ENCODE measurements at places on chromosomes 13 and 19. TPM values are rescaled to one million over a fixed set of nuclear protein-coding genes. Genes with fewer than 3 reads are reported as not detected.

Gene PSG7
- total RNA-seq = not detected

Gene ZNF69
- 13.0 TPM for total RNA-seq

Gene CFD
- total RNA-seq = not detected

Gene PPP1R15A
- total RNA-seq = 59.6 TPM

Gene IFNL1
- total RNA-seq = not detected

Gene GRIK5
- total RNA-seq = 0.05 TPM

Gene CEACAM3
- not detected for total RNA-seq

Gene EPSTI1
- 4.2 TPM for total RNA-seq

Gene CGB5
- total RNA-seq = not detected

Gene TNFSF9
- total RNA-seq = 0.34 TPM

Gene NDUFA11
- 366 TPM for total RNA-seq

All from dermis blood vessel endothelial cell (primary cell).